ENCODE measurements at places on chromosomes 16 and 17. TPM values are rescaled to one million over a fixed set of nuclear protein-coding genes. Genes with fewer than 3 reads are reported as not detected.

Gene VAT1L
- total RNA-seq = not detected

Gene PLCG2
- 6.5 TPM for total RNA-seq

Gene TBC1D3E
- total RNA-seq = not detected

Gene RRAD
- total RNA-seq = 5.8 TPM

Gene CTRL
- 2.7 TPM for total RNA-seq

Gene PRR15L
- 11.4 TPM for total RNA-seq

Gene MARCHF10
- not detected for total RNA-seq

Gene MARVELD3
- 6.3 TPM for total RNA-seq

Gene ZPBP2
- total RNA-seq = not detected

- H3K27me3 ChIP-seq = no peaks in the 10 kb centered on the region
- H3K4me3 ChIP-seq = no peak overlapping the region
- no peak for DNase-seq
- no peaks in the 10 kb centered on the region for H3K36me3 ChIP-seq
- no peaks in the 10 kb centered on the region for H3K4me1 ChIP-seq
Observed at GRCh38 chr16:7834771-7835431, 502.3 kb downstream of the RBFOX1 start.

GRCh38 chr16:47110939-47111338 is 32.8 kb downstream of the NETO2 start:
- H3K27ac ChIP-seq = no peak overlapping the region
- no peaks in the 10 kb centered on the region for H3K36me3 ChIP-seq
- no peak for DNase-seq
- H3K4me1 ChIP-seq = no peaks in the 10 kb centered on the region

GRCh38 chr16:21277927-21278706 is at the start of gene CRYM:
CRYM (minus strand) TSS chr16:21278290; CDS start chr16:21278251, 39 bp downstream.
- no peaks in the 10 kb centered on the region for H3K36me3 ChIP-seq
- H3K4me3 ChIP-seq = peak within 1 kb of the TSS; percentile 40
- H3K27me3 ChIP-seq = peaks cover 21% of the 10 kb centered on the region
- DNase-seq = no peak
- H3K4me1 ChIP-seq = peaks cover 11% of the 10 kb centered on the region

- DNase-seq = no peak
- H3K36me3 ChIP-seq = no peaks in the 10 kb centered on the region
- no peaks in the 10 kb centered on the region for H3K27me3 ChIP-seq
- H3K4me1 ChIP-seq = peaks cover 14% of the 10 kb centered on the region
Observed at GRCh38 chr16:19785512-19786130, 67.5 kb downstream of the IQCK start.

DNA sequence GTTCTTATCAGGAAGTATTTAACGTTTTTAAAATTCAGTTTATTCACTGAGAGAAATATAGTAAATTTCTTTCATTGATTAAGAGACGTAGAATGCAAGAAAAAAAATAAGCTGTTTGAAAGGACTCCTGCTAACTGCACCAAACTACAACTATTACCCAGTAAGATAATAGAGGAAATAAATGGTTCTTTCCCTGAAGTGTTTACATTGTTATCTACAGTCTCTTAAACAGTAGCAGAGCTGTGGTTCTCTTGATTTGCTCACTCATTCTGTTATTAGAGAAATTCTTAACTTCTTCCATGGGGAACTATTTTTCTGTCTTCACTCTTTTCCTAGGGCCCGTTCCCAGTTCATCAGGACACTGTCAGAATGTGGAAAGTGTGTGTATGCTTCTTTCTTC is 973.0 kb downstream of the KCNJ2 start:
- H3K27me3 ChIP-seq = no peaks in the 10 kb centered on the region
- no peak for DNase-seq
- no peaks in the 10 kb centered on the region for H3K4me1 ChIP-seq
- H3K4me3 ChIP-seq = no peak overlapping the region
- no peak overlapping the region for H3K27ac ChIP-seq

- no peak for DNase-seq
- no peak overlapping the region for H3K4me3 ChIP-seq
- H3K27ac ChIP-seq = no peak overlapping the region
- no peaks in the 10 kb centered on the region for H3K27me3 ChIP-seq
- H3K4me1 ChIP-seq = peaks cover 12% of the 10 kb centered on the region
Observed at GRCh38 chr17:8473451-8474192, 37.9 kb downstream of the NDEL1 start.

DNA sequence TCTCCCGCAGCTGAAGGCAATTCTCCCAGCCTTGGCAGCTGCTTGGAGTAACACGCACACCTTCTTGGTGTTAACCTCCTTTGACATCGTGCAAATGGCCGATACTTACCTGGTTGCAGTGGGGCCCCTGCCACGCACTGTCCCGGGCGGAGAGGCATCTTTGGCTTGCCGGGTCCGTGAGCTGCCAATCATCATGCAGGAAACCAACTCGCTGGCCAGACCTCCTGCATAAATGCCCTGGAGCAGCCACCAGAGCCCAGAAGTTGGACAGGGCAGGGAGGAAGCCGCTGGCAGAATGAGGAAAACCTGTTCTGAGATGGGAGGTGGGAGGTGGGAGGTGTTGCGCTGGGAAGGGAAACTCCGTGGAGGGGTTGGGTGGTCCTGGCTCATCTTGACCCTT is 41.7 kb upstream of the CREBBP start:
- no peak overlapping the region for H3K27ac ChIP-seq
- H3K4me1 ChIP-seq = no peaks in the 10 kb centered on the region

- no peak overlapping the region for H3K4me3 ChIP-seq
- H3K27me3 ChIP-seq = no peaks in the 10 kb centered on the region
- DNase-seq = no peak
- H3K36me3 ChIP-seq = no peaks in the 10 kb centered on the region
Observed at GRCh38 chr16:82059983-82060421, 24.9 kb downstream of the HSD17B2 start.

DNA sequence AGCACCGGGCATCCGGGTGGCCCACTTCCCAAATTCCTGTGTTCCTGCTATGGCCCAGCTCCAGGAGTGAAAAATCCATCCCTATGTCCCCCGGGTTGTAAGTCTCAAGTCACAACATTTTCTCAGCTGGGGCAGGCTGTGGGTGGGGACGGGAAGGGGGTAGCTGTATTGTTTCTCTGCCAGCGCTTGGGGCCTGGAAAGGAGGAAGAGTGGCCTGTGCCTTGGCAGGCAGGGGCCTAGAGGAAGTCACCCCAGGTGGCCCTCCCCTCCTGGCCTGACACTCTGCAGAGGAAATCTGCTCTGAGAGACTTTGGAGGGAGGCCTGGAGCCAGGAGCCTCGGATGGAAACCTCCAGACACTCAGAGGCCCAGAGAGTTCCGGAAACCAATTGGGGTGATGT is 10.6 kb upstream of the SCN4A start:
- H3K27ac ChIP-seq = no peak overlapping the region
- no peak for DNase-seq
- H3K27me3 ChIP-seq = no peaks in the 10 kb centered on the region
- peaks cover 53% of the 10 kb centered on the region for H3K4me1 ChIP-seq
- H3K36me3 ChIP-seq = no peaks in the 10 kb centered on the region
- no peak overlapping the region for H3K4me3 ChIP-seq

DNA sequence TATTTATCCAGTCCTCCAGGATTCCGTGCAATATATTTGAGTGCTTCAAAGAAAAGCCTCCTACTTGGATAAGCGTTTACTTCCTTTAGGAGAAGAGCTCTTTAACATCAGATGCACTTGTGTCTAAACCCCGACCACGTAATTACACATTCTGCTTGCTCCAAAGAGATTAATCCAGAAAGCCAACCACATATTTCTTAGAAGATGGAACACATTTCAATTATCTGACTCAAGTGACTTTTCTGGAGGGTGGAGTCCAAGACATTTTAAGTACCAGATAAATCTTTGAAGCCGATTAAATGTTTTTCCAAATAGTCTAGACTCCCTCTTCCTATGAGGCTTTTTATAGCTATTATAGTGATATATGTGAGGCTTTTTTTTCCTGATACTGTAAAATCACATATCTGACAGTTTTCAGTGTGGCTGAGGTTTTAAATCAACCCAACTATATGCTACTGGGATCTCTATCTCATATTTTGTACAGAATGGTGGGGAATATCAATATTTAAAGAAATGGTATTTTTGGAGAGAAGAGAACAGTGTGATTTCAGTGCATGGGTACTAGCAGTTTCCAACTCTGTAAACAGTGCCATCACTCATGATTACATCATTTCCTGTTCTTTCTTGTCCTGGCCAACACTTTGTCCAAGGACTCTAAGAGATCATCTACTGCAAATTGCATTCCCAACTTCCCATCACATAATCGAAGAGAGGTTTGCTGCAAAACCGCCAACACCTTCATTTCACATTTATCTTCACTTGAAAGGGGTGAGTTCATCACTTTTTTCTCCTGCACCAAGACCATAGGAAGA is 192.4 kb upstream of the HSBP1 start:
- DNase-seq = no peak
- no peaks in the 10 kb centered on the region for H3K4me1 ChIP-seq
- no peak overlapping the region for H3K4me3 ChIP-seq
- no peaks in the 10 kb centered on the region for H3K36me3 ChIP-seq
- H3K27me3 ChIP-seq = no peaks in the 10 kb centered on the region

GRCh38 chr17:64117981-64118979 is 11.7 kb downstream of the ERN1 start:
- peaks cover 4% of the 10 kb centered on the region for H3K36me3 ChIP-seq
- no peaks in the 10 kb centered on the region for H3K27me3 ChIP-seq
- no peak overlapping the region for H3K27ac ChIP-seq

DNA sequence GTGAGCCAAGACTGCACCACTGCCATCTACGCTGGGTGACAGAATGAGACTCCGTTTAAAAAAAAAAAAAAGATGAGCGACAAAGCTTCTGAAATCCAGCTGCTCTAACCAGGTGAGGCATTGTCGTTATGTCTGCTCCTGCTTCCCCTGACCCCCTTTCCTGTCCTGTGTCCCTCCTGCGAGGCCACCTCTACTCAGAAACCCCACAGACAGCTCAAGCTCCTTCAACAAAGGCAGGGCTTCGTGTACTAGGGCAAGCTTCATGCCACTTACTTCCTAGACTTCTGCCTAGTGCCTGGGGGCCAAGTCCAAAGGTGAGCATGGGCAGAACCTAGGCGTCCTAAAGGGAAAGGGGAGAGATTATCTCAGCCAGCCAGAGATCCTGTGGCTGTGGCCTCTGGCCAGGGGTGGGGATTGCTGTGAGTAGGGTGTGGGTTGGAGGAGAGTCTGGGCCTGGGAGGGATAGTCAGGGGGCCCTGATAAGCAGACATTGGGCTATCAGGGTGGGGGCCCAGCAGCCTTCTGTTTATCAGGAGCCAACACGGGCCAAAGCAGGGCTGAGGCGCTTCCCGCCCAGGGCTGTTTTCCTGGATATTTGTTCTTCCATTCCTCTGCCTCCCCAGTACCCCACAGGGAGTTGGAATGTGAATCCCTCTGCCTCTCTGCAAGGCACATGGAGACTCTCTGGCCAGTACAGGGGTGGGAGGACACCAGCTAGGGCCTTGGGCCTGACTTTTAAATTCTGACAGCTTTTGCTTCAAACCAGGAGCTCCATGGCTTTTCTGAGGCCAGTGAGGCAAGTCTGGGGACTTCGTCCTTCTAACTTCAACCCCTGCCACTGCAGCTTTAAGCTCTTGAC is 10.4 kb downstream of the ERAL1 start:
- H3K4me1 ChIP-seq = no peaks in the 10 kb centered on the region
- H3K27ac ChIP-seq = no peak overlapping the region
- H3K27me3 ChIP-seq = no peaks in the 10 kb centered on the region
- H3K4me3 ChIP-seq = no peak overlapping the region
- no peak for DNase-seq
- H3K36me3 ChIP-seq = peaks cover 15% of the 10 kb centered on the region

GRCh38 chr16:89113152-89113547 is 19.5 kb downstream of the ACSF3 start:
- H3K4me1 ChIP-seq = peaks cover 14% of the 10 kb centered on the region
- no peaks in the 10 kb centered on the region for H3K27me3 ChIP-seq
- peaks cover 62% of the 10 kb centered on the region for H3K36me3 ChIP-seq
- DNase-seq = no peak

DNA sequence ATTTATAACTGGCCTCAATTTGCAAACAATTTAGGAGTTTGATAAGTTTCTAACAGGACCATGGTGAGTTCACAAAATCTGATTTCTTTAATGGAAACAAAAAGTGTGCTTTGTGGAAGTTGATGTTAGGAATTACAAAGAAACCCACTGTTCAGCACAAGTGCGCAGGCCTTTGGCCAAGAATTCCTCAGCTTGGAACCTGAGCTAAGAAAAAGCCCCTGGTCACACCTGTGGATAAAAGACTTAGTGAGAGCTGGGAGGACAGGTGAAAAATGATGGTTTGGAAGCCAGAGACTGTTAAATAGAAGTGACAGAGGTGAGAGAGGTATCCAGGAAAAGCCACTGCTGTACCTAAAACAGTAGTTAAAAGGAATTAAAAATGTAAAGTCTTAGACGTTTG is 64.7 kb downstream of the PRKCA start:
- no peak overlapping the region for H3K4me3 ChIP-seq
- H3K4me1 ChIP-seq = no peaks in the 10 kb centered on the region
- DNase-seq = no peak

- no peaks in the 10 kb centered on the region for H3K36me3 ChIP-seq
- no peaks in the 10 kb centered on the region for H3K27me3 ChIP-seq
- H3K4me3 ChIP-seq = no peak overlapping the region
Observed at GRCh38 chr17:18141210-18141803, 32.8 kb downstream of the MYO15A start.

GRCh38 chr17:11999696-12000095 is 2.4 kb upstream of the ZNF18 start:
- DNase-seq = no peak
- H3K4me3 ChIP-seq = no peak overlapping the region
- no peaks in the 10 kb centered on the region for H3K36me3 ChIP-seq
- peaks cover 13% of the 10 kb centered on the region for H3K4me1 ChIP-seq
- no peaks in the 10 kb centered on the region for H3K27me3 ChIP-seq

- H3K27me3 ChIP-seq = no peaks in the 10 kb centered on the region
- H3K4me1 ChIP-seq = no peaks in the 10 kb centered on the region
- no peaks in the 10 kb centered on the region for H3K36me3 ChIP-seq
- H3K27ac ChIP-seq = no peak overlapping the region
- no peak overlapping the region for H3K4me3 ChIP-seq
Observed at GRCh38 chr16:62652441-62653120, 616.3 kb upstream of the CDH8 start.

GRCh38 chr17:62321451-62321850 is 58.9 kb upstream of the EFCAB3 start:
- H3K27me3 ChIP-seq = peaks cover 7% of the 10 kb centered on the region
- H3K4me1 ChIP-seq = no peaks in the 10 kb centered on the region
- no peak overlapping the region for H3K4me3 ChIP-seq
- H3K36me3 ChIP-seq = no peaks in the 10 kb centered on the region

GRCh38 chr17:2053380-2054261 is 1.3 kb upstream of the HIC1 start:
- H3K27ac ChIP-seq = peak overlapping the region; percentile 56
- peak; percentile 90 for DNase-seq
- peaks cover 83% of the 10 kb centered on the region for H3K4me1 ChIP-seq
